ENCODE measurements at places on chromosomes 3 and 15.

DNA sequence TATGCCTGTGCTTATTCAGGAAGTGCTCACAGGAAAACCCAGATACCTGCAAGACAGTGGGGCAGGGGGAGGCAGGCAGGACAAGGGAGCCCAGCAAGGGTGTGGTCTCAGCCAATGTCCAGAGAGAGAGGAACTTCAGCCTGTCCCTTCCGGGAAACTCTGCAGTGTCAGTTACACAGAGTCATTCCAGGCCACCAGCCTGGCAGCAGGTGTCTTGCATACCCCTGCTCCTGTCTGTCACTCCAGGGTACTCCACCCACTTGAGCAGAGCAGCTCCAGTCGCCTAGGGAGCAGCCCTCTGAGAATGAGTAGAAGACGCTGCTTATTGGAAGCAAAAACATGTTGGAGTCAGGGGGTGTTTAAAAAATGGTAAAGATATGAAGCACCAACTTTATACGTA is 431.2 kb upstream of the RGMA start:
- DNase-seq = no peak

- no peak for DNase-seq
These were observed 261.7 kb downstream of the PLOD2 start for GRCh38 chr3:145899241-145899640.

DNA sequence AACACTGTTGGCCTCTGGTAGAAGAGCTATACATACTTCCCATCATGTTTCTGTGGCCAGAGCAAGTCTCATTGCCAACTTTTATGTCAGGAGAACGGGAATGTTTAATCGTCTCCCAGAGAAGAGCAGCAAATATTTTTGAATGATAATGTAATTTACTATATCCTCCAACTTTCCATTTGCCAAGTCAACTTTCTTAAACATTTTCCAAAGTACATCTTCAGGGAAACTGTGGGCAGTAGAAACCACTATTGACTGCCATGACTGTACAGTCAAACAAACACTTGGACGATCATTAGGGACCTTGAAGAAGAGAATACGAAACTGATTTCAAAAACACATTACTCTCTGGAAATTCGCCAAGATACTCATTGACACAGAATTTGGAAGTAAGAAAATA is 201.5 kb downstream of the GABRB3 start:
- no peak for DNase-seq

DNA sequence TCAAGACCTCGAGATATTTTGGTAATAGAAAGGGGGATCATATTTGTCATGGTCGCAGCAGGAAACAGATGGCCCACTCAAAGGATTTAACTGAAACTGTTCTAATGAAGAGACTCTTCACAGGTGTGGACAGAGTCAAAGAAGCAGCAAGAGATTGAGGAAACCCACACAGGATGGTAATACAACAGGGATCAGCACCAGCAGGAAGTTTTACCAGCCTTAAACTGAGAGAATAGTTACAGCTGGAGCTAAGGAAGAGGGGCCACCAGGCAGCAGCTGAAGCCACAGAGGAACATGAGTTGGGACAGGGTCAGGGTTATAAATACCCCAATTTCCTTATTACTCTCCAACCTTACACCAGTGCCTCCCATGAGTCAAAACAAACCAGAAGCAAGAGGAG is 131.8 kb upstream of the UBE2E2 start:
- no peak for DNase-seq

- DNase-seq = no peak
These were observed 37.9 kb downstream of the RPL39L start for GRCh38 chr3:187101184-187102072.

GRCh38 chr3:17111586-17111985 is 226.8 kb downstream of the PLCL2 start:
- no peak for DNase-seq

- DNase-seq = no peak
These were observed 6.4 kb upstream of the FAM174B start for GRCh38 chr15:92661956-92662355.

DNA sequence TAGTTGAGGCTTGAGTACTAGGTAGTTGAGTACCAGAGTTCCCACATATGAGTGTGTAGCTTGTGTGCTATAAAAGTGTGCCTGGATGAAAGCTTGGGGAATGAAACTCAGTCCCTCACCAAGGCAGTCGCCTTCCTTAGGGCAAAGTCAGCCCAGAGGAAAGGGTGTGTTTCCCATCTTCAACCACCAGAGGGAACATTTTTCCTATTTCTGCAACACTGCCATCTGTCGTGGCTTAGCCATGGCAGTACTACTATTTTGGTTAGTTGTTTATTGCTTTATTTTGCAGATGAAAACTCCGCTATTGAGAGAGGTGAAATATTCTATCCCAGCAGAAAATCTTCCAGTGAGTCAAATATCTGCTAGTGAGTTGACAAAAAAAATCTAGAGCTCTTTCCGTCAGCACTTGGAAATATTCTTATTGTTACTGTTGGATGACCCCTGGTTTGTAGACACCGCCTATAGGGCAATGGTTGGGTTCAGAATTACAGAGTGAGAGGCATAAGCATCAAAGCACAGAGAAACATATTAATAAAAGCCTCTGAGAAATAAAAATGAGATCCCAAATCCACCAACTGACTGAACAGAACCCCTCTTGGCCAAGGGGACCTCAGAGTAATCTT is 239.9 kb downstream of the CPNE4 start:
- peak; percentile 2 for DNase-seq

- DNase-seq = no peak
These were observed 17.3 kb downstream of the SUCNR1 start for GRCh38 chr3:151890721-151891141.

DNA sequence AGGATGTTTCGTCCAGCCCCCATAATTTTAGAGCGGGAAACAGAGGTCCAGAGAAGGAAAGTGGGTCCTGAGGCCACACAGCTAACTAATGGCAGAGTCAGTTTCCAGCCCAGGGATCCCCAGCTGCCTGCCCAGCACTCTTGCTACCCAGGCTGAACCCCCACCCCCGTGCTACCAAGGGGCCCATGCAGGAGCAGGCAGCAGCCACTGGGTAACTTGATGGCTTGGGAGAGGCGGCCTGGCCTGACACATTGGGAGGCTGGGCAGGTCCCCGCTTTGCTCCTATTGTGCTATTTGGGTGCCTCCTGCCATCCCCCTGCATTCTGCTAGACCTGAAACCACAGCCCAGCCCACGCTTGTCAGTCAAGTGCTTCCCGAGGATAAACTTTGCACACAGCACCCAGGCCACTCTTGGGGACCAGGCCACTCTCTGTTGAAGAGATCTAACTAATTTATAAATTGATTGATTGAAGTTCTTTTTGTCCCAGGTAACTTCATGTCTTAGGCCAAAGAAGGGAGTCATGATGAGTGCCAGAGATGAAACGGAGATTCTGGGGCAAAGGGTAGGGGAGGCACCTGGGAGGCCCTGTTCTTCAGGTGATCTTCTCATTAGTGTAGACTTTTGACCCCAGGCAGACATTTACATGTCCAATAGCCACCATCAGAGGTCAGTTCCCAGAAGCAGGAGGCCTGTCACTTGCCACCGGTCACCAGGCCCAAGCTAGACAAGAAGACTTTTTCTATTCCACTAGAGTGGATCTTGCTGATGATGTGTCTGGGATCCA is 7.0 kb downstream of the PAK6 start:
- no peak for DNase-seq

GRCh38 chr3:192514754-192515663 is 212.3 kb downstream of the FGF12 start:
- no peak for DNase-seq

GRCh38 chr3:148126956-148127355 is 570.7 kb upstream of the AGTR1 start:
- DNase-seq = no peak
